ENCODE measurements at places on chromosomes 16 and 17.

DNA sequence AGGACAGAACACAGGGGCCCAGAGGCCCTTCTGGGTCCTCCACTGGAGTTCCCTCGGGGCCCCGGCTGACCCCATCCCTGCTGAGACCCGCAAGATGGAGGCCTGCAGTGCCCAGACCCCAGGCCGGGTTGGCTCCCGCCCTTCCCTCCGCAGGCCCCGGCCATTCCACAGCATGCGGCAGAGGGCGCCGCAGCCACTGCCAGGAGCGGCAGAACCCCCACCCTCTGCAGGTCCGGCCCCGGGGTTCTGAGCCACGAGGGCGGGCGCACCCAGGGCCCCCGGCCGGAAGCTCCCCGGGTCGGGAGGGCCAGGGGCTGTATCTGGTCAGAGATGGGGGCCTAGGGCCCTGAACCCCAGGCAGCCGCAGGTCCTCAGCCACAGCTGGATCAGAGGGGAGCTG, 2.4 kb upstream of the PERCC1 start:
- DNase-seq: peak; percentile 32

- DNase-seq: no peak
Observed at GRCh38 chr16:78259873-78260272, 160.4 kb downstream of the WWOX start.

DNA sequence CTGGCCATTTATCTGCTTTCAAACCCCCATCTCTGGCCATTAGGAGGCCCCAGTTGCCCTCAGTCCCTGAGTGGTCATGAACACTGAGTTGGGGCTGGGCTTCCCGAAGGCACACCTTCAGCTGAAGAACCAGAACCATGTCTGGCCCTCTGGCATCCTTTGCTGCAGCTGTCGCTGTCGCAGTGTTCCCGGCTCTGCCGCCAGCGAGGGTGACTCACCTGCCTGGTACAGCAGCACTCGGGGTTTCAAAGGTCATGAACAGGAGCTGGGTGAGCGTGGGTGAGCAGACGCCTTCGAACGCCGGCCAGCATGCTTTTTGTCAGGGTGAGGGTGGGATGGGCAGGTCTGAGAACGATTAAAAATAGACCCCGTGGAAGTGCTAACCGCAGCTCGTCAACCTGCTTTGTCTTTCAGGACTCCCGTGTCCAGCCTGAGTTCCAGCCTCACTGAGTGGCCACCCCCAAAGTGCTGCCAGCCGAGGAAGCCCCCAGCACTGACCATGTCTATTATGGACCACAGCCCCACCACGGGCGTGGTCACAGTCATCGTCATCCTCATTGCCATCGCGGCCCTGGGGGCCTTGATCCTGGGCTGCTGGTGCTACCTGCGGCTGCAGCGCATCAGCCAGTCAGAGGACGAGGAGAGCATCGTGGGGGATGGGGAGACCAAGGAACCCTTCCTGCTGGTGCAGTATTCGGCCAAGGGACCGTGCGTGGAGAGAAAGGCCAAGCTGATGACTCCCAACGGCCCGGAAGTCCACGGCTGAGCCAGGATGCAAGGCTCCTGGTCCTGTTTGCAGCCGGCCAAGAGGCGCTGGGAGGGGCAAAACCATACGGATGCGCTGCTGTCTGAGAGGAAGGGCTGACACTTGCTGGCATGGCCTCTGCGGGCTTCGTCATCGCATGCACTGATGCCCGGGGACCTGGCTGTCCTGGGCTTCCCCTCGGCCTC, 7.6 kb downstream of the SNN start:
- DNase-seq: no peak

DNA sequence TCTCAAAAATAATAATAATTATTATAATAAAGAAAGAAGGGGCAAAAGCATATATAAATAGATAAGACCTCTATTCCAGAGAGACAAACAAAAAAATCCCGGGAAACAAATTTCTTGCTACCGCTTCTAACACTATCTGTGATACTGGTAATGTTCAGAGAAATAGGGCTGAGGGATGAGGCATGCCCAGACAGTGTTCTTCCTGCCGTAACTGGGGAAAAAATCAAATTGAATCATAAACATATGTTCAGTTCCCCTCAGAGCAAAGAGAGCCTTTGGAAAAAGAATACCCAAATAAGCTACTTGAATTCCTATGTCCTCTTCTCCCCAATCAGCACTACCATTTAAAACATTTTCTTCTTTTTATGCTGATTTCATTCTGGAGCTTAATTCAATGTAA, 688.0 kb downstream of the KCNJ2 start:
- DNase-seq: no peak

- DNase-seq: no peak
Observed at GRCh38 chr16:2740476-2740875, 12.0 kb upstream of the SRRM2 start.

DNA sequence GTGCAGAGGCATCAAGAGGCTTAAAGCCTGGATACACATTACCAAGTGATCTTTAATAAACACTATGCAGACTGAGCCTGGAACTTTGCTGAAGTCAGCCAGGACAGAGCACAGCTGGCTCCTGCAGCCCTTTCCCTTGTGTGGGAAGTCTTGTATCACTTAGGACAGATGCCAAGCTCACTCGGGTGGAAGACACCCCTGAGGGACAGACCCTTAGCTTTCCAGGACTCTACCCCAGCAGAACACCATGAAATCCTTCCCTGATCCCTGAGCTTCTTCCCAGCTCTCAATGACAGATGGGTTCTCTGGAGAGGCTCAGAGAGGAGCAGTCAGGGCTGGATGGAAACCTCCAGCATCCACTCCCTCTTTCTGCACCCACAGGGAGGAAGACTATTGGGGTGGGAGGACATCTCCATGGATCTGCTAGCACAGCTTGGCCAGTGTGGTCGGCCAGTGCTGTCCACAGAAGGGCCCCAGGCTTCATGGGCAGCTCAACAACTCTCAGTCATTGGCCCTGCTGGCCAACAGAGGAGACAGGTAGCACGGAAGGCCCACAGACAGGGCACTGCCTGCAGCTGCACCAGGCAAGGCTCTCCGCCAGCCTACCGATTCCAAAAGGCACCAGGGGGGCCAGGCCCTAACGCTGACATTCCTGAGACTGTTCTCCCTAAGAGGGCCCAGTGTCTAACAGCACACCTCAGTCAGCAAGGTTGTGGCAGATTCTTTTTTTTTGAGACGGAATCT, 15.9 kb downstream of the RAB5C start:
- no peak for DNase-seq

GRCh38 chr16:4938683-4939030, 1.7 kb upstream of the PPL start:
- no peak for DNase-seq

- no peak for DNase-seq
Observed at GRCh38 chr17:27541301-27542023, 85.2 kb downstream of the KSR1 start.

DNA sequence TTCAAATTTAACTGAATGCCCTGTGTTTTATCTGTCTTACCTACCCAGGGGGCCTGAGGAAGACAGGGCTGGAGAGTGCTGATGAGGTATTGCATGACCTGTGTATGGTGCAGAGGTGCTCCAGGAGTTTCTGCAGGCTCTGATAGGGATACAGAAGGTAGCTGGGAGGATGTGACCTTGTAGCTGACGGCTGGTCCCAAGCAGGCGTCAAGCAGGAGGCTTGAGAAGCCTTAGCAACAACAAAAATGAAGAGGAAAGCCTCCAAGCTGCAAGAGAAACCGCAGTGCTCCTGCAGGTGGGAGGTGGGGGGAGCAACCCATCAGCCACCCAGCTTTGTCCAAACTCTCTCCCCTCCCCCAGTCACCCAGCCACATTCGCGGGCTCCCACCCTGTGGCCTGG, 40.4 kb downstream of the LAT start:
- DNase-seq: no peak

DNA sequence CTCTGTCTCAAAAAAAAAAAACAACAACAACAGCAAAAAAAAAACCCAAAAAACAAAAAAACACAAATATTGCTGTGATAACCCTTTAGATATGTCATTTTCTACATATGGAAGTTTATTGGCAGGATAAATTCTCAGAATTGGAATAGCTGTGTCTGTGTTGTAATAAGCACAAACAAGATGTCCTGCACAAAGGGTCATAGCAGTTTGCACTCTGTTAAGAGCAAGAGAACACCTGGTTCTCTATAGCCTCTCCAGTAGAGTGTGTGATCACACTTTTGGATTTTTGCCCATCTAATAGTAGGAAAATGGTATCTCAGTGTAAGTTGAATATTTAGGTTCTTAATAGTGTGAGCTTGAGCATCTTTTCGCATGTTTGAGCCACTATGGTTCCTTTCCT, 60.4 kb downstream of the USP43 start:
- DNase-seq: no peak

- no peak for DNase-seq
Observed at GRCh38 chr16:22614271-22614947, 103.7 kb downstream of the NPIPB5 start.

DNA sequence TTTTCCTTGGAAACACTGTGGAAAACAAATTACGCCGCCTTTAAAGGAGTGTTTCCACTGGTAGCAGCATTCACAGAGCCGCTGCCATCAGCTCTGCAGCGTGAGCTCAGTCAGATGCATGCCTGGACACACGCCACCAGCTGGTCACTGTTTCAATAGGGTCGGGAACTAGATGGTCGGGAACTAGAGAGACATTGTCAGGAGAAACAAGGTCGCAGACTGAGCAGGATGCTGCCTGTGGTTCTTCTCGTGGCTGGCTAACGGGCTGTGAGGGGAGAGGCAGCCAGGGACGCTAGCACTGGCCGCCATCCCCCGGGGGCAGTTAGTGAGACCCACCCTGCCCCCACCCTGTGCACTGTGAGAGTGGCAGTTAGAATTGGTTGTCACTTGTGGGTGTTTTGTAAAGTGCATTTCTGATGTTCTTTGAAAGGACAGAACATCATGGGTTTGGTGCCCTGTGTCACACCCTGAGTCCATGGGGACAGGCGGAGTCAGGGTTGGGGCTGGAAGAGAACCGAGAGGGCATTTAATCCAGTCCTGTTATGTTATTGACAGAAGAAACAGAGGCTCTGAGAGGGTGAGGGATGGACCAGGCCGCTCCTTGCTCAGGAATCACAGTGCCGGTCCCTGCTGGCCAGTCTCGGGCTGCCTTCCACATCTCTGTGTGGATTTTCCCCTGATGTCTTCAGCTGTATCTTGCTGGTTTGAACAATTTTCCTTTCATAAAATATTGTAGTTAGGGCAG, 86.3 kb downstream of the SPECC1 start:
- no peak for DNase-seq

DNA sequence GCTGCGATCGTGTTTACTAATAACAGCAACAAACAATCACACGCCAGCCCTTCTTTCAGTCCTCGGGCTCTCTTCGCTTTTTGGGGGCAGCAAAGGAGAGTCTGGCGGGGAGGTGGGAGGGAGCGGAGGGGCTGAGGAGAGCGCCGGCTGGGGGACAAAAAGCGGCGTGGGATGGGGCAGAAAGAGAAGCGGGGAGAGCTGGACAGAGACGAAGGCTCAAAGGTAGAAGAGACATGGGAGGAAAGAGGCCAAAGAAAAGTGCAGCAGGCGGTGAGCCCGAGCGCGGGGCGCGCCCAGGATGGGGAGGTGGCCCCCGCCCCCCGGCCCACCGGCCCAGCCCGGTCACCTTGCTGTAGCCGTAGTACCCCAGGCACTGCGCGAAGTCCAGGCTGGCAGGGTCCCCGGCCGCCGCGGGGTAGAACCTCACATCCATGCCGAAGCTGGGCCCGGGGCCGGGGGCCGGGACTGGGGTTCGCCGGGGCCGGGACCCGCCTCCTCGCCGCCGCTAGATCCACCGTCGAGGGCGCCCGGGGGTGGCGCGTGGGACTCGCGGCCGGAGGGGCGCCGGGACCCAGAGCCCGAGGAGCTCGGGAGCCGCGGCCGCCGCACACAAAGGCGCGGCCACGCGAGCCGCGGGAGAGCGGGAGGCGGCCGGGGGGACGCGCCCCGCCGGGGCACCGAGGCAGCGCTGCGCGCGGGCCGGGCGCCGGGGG, 496 bp downstream of the TOX3 start:
- no peak for DNase-seq

GRCh38 chr16:146646-147045, 5.8 kb upstream of the HBZ start:
- no peak for DNase-seq

DNA sequence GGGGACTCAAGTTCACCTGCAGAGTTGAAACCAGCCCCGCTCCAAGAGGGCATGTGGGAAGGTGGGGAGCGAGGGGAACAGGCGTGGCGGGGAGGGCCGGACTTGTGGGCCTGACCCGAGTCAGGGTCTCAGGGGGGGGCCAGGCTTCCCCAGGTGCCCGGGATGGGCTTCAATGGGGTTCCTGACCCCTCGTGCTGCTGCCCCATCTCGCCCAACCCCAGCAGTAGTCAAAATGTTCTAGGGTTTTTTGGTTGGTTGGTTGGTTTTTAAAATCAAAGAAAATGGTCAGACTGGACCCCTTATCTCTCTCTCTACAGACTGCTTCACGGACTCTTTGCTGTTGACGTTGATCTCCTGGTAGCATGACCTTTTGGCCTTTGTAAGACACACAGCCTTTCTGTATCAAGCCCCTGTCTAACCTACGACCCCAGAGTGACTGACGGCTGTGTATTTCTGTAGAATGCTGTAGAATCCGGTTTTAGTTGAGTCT, 69.5 kb downstream of the AMFR start:
- no peak for DNase-seq

- no peak for DNase-seq
Observed at GRCh38 chr16:47323241-47323640, 137.6 kb downstream of the ITFG1 start.

DNA sequence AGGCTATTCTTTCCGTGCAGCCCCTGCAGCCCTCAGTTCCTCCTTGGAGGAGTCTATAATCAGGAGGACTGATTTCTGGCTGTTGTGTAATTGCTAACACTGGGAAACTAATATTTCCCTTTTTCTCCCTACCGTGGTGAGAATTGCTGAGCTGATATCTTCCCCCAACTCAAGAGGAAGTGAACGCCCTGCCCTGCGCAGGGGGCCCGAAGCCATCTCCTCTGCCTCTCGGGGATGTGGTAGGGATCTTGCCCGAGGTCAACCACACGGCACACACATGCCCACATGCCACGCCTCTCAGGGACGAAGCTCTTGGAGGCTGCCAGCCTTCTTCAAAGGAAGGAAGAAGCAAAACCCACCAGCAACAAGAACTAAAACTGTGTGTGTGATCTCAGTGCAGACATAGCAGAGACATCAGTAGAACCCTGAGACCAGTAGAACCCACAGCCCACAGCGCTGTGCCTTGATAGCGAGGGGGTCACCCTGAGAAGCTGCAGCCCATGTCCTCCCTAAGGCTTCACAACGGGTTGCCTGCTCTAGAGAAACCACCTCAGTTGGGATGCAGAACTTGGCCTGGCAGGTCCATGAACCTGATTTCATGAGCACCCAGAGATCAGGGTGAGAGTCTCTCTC, 8.9 kb upstream of the ULK2 start:
- DNase-seq: no peak

DNA sequence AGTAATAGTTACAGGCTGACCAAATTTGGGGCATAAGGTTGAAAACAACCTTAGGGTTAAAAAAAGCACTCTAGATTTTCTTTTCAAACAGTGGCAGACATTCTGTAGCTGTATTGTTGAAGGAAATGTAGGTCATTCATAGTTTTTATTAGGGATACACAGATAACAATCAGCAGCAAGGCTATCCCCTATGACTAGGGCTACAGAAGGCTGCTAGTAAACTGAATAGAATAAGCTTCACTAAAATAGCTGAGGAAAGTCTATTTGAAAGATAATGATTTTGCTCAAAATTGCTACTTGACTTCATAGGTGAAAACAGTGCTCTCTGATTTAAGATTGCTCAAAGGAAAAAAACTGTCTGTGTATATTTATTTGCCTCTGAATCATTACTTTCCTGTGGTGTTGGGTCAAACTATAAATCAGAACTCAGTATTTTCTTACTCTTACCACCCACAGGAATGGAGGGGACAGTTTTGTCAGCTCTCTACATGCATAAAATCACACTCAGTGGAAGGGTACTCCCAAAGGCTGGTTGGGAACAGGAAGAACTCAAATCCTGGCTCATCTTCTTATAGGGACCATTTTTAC, 24.8 kb downstream of the RPGRIP1L start:
- DNase-seq: no peak

Data from stimulated activated CD4-positive, alpha-beta T cell treated with anti-CD3 and anti-CD28 coated beads, Interleukin-12 subunit alpha, Interleukin-12 subunit beta, amount 100 ng/mL, for 48 hours (primary cell).